Subcutaneous preadipocyte (primary cell): ENCODE measurements at places on chromosomes 12 and 14. TPM values are rescaled to one million over a fixed set of nuclear protein-coding genes. Genes with fewer than 3 reads are reported as not detected.

The FOXA1 gene
- 0.20 TPM in 1 of 2 replicates, not detected in the other for total RNA-seq

The DLGAP5 gene
- total RNA-seq: 33.8 and 44.4 TPM in 2 replicates

The FAM90A1 gene
- total RNA-seq: 0.20 TPM in 1 of 2 replicates, not detected in the other

The HOTAIR gene
- total RNA-seq: not detected in 2 replicates

The MAP1LC3B2 gene
- total RNA-seq: 1.1 TPM in 1 of 2 replicates, not detected in the other

The ARL1 gene
- total RNA-seq: 70.6 and 72.8 TPM in 2 replicates

The SCARB1 gene
- 26.8 and 40.7 TPM in 2 replicates for total RNA-seq

The KERA gene
- not detected in 2 replicates for total RNA-seq

The CD69 gene
- total RNA-seq: not detected in 2 replicates

The MBD6 gene
- total RNA-seq: 2.9 and 5.7 TPM in 2 replicates

The DTX1 gene
- total RNA-seq: 0.20 and 0.73 TPM in 2 replicates

The RARG gene
- total RNA-seq: 26.8 and 29.7 TPM in 2 replicates
